ENCODE measurements at places on chromosomes 3 and 15. TPM values are rescaled to one million over a fixed set of nuclear protein-coding genes. Genes with fewer than 3 reads are reported as not detected.

DNA sequence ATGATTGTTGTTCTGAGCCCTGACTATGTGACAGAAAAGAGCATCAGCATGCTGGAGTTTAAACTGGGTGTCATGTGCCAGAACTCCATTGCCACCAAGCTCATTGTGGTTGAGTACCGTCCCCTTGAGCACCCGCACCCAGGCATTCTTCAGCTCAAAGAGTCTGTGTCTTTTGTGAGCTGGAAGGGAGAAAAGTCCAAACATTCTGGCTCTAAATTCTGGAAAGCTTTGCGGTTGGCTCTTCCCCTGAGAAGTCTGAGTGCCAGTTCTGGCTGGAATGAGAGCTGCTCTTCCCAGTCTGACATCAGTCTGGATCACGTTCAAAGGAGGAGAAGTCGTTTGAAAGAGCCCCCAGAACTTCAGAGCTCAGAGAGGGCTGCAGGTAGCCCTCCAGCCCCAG is 142.0 kb downstream of the IL1RAP start:
- no peak for DNase-seq

DNA sequence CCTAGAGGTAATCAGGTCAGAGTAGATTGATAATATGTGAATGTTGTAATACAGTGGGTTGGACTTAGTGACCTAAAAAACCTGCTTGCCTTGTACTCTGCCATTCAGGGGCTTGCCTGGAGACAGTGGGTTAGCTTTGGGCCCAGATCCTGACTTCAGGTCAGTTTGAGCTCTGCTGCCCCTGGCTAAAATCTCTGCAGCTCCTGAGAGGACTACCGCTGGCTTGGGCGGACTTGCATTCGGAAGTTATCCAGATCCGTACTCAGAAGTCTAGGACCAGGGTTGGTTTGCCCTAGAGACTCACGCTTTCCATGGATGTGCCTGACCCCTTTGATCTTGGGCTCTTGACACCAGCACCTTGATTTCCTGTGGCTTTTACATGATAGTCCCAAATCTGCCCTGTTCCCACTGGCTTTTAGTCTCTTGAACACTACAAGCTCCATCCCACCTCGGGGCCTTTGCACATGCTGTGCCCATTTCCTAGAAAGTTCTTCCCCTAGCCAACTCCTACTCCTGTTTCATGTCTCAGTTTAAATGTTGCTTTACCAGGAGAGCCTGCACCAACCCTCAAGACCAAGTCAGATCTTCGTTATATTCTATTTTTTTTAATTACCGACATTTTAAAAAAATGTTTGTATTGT is 5.9 kb downstream of the ACSBG1 start:
- no peak for DNase-seq

GRCh38 chr15:27342991-27343390 is 372.0 kb downstream of the GABRG3 start:
- DNase-seq, result no peak

DNA sequence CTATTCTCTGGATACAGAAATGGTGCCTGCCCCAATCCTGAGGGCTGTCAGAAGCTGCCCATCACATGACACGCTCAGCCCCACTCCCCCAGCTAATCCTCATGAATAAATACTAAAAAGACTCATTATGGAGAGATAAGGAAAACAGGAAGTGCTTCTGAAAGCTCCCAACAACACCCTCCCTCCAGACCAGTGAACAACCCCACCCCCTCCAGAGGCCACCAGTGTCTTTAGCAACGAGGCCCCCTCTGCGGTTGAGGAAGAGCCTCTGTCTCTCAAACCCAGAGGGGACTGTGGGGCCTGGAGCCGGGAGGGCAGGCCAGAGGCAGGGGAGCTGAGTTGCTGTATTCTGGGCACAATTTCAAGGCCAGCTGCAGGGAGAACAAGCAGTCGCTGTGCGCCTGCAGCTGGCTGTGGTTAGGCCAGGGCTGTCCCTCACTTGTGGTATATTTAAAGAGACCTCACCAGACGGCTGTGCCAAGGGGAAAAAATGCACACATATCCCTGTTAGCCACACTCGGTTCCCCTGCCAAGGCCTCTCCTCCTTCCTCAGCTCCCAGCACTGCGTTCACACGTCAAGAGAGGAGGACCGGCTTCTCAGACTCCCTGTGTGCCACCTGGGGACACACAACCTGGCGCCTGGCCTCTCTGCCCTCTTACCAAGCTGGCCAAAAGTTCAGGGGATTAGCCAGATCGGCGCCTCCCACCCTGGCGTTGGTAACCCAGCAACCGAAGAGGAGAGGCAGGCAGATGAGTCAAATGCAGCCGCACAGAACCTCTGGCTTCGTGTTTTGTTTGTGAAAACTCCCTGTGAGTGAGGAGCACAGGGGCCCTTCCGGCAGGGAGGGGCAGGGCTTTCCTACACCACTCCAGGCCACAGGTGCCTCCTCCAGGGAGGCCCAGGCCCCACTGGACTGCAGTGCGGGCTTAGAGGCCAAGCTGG is 101.2 kb upstream of the ETV5 start:
- peak; percentile 47 for DNase-seq

- no peak for DNase-seq
Observed at GRCh38 chr15:87118435-87118834, 1038.8 kb downstream of the AGBL1 start.

Gene APBA2
- 9.5 TPM for total RNA-seq

Gene PDIA5
- 44.2 TPM for total RNA-seq

GRCh38 chr3:184812662-184813042 is 686 bp downstream of the VPS8 start:
- no peak for DNase-seq

Gene SPESP1
- total RNA-seq, result 3.0 TPM

Gene C15orf62
- total RNA-seq, result 0.52 TPM

DNA sequence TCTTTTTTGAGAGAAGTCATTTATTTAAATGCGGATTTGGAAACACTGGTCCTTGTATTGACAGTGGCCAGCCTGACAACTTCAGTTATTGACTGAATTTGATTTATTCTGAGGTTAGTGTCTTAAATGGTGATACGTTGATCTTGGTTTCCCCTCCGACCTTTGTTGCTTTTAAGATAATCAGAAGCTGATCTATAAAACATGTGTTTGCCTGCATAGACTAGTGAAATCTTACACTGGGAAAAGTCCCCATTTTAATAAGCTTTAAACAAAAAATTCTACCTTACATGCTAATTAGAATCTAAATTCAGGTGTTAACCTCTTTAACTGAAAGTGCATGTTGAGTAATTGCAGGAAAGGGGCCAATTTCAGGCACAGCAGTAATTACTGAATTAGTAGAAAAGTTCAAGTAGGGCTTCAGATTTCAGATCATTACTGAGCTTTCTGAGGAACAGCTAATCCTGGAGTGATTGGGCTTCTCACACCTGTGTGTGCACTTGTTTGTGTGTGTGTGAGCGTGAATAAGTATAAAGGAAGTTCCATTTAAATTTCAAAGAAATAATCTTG is 221.4 kb downstream of the SOX2 start:
- no peak for DNase-seq

Gene TUBGCP5
- 28.5 TPM for total RNA-seq

Gene FOXB1
- total RNA-seq, result not detected

Gene C3orf33
- total RNA-seq, result 5.1 TPM

DNA sequence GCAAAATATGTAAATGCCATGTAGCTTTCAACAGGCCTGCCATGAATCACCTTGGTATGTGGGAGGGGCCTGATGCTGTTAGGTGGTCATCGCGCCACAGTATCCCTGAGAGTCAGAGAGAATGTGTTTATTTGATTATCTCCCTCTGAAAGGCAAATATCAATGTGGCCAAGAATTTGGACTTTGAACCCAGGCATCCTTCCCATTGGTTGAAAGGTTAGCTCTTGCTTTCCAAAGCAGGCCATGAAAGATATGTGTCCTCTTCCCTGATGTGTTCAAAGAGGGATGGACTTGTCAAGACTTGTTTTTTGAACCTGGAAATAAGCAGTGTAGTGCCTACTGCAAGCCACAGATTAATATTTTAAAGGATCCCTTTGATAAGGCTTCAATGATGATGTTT is 36.7 kb downstream of the SRP14 start:
- DNase-seq, result no peak

GRCh38 chr15:72770673-72771328 is 12.8 kb downstream of the ADPGK start:
- no peak for DNase-seq

DNA sequence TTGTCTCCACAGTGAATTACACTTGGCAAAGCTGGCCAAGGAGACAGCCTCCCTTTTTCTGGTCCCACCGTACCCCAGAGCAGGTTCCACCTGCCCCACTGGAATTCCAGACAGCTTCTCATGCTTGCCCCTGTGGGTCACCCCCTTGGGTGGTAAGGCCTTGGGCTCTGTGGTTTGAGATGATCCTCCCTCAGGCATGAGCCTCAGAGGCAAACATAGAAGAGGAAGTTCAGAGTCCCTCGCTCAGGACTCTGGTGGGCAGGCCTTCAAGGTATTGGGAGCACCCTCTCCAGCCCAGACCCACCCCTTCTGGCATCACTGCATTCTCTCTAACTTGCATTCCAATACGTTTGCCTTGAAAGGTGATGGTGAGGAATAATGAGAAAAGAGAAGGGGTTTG is 17.6 kb upstream of the UBA7 start:
- no peak for DNase-seq

- DNase-seq, result no peak
Observed at GRCh38 chr3:143590660-143591059, 257.6 kb downstream of the SLC9A9 start.

DNA sequence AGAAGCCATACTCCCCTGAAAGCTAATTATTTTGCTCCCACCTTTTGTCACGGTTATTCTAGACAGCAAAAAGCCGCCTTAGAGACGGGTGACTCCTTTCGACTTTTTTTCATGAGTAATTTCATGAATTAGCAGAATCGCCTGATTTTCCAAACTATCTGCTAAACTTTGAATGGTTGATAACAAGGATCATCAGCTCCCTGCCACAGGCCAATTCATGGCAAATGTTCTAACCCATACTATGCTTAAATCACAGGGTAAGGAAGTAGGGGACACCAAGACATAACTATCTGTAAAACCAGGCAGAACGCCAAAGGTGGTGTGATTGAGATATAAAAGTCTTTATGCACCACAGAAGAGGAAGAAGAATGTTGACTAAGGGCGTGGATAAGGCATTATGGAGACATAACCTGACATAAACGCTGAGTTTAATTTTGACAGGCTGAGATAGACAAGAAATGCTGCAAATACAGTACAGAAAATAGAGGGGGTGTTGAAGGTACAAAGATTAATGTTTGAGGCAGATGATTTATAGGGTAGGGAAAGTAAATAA is 891 bp upstream of the DMXL2 start:
- no peak for DNase-seq

Measured in ureter (tissue), 1 donor.